Neuronal stem cell (in vitro differentiated cells): ENCODE measurements at places on chromosomes 7 and 10.

DNA sequence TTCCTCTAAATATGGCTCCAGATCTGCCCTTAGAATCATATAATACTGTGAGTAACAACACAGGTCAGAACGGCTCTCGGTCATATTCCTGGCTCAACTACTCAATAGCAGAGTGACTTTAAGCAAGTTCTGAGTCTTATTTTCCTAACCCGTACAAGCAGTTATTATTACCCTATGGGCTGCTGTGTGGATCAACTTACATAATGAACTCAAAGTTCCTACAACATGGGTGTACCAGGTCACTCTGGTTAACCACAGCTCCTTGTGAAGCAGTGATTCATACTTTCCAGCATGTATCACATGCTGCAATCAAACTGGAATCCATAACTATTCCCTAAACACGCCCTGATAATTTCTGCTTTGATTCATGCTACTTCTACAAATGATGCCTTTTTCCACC, 107.3 kb downstream of the LRRN3 start:
- no peak for DNase-seq

DNA sequence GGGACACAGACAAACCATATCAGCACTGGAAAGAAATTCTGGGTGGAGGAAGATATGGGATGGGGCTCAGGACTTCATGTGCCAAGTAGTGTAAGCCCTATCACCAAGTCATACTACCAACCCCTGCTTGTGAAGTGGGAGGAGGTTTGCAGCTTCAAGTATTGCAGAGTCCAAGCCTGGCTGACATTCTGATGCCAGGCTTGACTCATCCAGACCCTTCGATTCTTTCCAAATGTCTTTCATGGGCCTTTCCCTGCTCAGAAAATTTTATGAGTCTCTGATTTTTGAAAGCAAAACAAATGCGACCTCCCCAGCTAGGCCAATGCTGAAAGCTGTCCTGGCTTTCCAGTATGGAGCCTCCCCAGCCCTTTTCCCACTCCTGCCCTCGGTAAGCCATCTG, 45.1 kb upstream of the SMNDC1 start:
- no peak for DNase-seq

DNA sequence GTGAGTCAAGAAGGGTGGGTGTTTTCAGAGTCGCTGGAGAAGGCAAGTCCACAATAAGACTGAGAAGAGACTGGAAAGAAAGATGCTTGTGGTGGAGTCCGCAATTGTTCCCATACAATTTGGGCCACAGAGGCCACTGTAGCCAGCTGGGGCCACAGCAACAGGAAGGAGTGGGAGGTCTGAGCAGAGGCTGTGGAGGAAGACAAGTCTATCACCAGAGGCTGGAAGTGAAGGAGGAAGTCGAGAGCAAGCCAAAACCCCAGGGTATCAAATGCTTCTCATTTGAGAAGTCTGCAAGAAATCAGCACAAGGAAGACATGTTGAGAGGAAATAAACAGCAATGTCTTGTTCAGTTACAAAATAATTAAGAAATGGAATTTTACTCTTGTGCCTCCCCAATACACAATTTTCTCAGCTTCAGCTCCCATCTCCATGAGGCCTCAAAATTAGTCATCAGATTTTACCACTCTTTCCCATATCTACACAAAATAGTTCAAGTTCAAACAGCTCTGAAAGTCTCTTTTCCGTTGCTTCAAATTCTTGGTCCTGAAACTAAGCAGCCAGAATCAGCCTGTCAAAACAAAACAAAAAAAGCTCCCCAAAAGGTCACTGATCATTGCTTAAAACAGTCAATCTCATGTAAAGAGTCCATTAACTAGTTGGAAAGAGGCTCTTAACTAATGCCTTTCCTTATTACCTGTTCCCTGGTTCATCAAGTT, 31.6 kb downstream of the SLC16A12 start:
- DNase-seq, result no peak

DNA sequence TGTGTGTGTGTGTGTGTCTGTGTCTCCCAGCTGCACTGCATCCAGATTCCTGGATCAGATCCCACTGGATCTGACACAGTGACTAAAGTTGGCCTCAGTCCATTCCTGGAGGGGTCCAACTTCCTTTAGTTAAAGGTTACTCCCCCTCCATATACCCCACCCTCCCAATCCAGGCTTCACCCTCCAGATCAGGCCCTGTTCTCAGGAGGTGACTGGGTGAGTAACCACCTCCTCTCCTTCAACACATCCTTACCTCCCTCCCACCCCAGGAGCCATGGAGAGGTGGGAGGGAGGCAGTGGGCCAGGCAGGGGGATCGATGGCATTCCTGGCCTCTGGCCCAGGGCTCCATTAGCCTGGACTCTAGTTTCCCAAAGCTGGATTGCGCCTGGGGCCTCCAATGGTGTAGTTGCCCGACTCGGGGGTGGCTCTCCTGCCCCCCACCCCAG, 11.3 kb downstream of the KCNIP2 start:
- DNase-seq, result no peak

- no peak for DNase-seq
Measured at GRCh38 chr10:104589871-104590270, 51.2 kb upstream of the SORCS3 start.

- DNase-seq, result no peak
Measured at GRCh38 chr10:43945908-43946307, 297.2 kb upstream of the ZNF32 start.

DNA sequence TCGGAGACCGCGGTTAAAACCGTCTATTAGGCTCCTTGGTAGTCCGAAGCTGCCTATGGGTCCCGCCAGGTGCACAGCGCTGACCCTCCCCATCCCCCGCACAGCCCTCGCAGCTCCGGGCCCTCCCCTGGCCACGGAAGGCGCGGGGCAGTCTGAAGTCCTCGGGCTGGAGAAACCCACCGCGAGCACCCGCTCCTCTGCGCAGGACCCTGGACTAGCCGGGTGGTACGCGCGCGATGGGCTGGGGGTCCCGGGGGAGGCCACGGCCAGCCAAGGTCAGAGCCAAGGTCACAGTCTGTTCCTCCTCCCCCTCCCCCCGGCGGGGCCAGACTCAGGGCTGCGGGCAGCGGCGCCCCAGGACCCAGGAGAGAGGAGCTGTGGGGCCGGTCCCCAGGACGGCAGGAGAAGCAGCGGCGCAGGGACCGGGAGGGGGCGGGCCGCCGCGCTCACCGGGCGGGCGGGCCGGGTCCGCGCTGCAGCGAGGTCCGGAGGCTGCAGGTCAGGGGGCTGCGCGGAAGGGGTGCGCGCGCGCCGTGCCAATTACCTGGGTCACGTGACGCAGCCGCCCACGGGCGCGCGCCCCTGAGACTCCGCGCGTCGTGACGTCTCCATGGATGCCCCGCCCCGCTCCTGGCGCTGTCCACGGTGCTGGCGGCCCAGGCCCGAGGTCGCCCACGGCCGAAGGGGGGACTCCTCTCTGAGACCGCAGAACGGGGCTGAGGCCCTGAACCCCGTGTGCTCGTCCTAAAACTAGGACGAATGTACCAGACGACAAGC, at the start of gene OGDHL:
TSS of gene OGDHL (minus strand) at position 535 of the 777 bp plus-strand sequence. CDS start 3,731 bp downstream, outside the sequence.
- peak; percentile 83 for DNase-seq

DNA sequence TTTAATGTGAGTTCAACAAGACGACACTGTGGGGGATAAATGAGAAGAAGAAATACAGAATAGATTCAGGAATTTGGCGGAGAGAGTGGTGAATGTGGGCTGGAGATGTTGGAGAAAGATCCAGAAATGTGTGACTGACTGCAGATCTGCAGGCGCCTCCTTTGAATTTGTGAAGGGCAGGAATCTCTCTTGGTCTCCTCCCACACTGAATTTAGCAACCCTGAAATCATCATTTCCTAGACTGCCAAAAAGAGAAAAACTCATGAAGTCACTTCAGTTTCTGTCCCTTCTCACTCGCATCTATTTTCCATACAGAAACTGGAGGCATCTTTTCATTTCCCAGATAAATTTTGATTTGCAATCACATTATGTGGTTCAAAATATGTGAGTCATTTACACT, 128.7 kb downstream of the GNAI1 start:
- no peak for DNase-seq

GRCh38 chr7:124635416-124635815, 130.2 kb downstream of the GPR37 start:
- DNase-seq, result no peak

- no peak for DNase-seq
Measured at GRCh38 chr7:76165106-76165972, 36.4 kb upstream of the SRRM3 start.

GRCh38 chr10:17880601-17881000, 71.1 kb upstream of the SLC39A12 start:
- DNase-seq, result no peak

DNA sequence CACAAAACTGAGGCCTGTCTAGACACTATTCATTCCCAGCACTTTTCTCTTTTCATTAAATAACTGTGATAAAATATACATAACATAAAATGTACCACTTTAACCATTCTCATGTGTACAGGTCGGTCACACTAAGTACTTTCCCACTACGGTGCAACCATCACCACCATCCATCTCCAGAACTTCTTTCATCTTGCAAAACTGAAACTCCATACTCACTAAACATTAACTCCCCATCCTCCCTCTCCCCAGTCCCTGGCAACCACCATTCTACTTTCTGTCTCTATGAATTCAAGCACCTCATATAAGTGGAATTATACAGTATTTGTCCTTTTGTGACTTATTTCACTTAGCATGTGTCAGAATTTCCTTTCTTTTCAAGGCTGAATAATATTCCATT, 53.0 kb downstream of the ARHGAP12 start:
- no peak for DNase-seq

GRCh38 chr7:2295936-2296620, 18.2 kb downstream of the SNX8 start:
- DNase-seq, result no peak

DNA sequence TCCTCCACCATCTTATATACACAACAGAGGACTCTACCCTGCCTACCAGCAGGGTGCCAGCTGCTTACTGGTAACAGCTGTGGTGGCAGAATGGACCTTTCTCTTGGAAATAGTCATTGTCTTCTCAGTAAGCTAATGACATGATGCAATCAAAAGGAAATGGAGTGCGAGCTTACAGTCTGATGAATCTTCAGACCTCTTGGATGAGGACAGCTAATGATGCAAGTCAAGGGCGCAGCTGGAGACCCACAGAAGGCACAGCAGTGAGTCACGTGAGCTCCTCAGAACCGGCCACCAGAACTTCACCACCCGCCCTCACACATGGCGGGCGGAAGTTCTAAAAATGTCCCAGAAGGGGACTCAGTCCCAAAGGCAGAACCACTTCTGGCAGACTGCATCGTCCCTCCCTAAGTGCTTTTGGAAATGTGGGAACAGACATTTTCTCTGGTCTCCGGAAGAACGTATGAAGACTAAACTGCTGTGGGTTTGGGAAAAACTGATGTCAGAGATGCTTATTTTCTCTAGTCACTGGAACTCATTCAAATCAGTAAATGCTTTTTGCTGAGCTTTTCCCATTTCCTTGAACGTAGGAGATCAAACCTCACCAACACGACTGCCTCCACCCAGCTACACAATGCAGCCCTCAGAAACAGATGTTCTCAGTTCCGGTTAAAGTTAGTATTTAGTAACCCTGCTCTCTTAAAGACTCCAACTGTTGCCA, 96.4 kb downstream of the FAS start:
- no peak for DNase-seq

- no peak for DNase-seq
Measured at GRCh38 chr10:9111976-9112375, 1057.5 kb downstream of the GATA3 start.
